ENCODE measurements at places on chromosomes 5 and 9.

DNA sequence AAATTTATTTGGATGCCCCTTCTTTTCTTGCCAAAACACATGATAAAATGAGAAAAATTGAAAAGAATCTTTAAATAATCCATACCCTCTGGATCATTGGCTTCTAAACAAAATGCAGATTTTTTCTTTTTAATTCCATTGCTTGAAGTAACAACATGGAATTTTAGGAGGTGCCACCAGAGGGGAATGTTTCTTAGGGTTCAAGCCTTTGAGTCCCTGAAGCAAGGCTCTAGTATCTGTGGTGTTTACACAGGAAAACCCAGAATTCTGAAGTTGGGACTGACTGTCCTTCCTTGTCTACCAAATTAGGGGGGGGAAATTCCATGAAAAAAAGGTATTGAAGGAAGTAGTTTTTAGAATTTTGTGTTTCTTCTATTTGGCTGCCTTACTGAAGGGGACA lies 69.4 kb downstream of the LMNB1 start:
- no peak for DNase-seq

GRCh38 chr9:107768224-107768623 lies 278.7 kb upstream of the KLF4 start:
- DNase-seq = no peak

- DNase-seq = no peak
Measured at GRCh38 chr5:37774912-37775483, 64.8 kb downstream of the GDNF start.

GRCh38 chr9:16619914-16620520 lies 250.5 kb downstream of the BNC2 start:
- no peak for DNase-seq

GRCh38 chr9:126474206-126474765 lies 139.4 kb upstream of the LMX1B start:
- peak; percentile 53 for DNase-seq

GRCh38 chr9:99349870-99350269 lies 127.8 kb downstream of the SEC61B start:
- no peak for DNase-seq

GRCh38 chr5:170508036-170508435 lies 4.2 kb downstream of the KCNIP1 start:
- no peak for DNase-seq

GRCh38 chr9:101848485-101848919 lies 110.1 kb upstream of the GRIN3A start:
- no peak for DNase-seq

- no peak for DNase-seq
Measured at GRCh38 chr9:34089311-34089710, 37.2 kb downstream of the DCAF12 start.

GRCh38 chr9:98989036-98990000 lies 45.6 kb downstream of the COL15A1 start:
- DNase-seq = peak; percentile 92

DNA sequence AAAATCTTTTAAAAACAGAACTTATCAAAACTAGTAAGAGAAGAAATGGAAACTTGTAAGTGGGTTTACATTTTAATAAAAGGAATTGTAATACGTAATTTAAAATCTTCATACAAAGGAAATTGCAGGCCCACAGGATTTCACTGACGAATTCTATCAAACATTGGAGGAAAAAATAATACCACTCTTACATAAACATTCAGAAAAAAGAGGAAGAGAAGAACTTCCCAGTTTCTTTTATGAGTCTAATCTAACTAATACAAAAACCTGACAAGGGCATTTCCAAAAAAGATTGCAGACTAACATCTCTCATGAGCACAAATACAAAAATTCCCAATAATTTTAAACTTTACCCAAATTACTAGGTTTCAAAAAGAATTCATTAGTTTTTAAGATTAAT lies 149.0 kb downstream of the RANBP17 start:
- DNase-seq = no peak

DNA sequence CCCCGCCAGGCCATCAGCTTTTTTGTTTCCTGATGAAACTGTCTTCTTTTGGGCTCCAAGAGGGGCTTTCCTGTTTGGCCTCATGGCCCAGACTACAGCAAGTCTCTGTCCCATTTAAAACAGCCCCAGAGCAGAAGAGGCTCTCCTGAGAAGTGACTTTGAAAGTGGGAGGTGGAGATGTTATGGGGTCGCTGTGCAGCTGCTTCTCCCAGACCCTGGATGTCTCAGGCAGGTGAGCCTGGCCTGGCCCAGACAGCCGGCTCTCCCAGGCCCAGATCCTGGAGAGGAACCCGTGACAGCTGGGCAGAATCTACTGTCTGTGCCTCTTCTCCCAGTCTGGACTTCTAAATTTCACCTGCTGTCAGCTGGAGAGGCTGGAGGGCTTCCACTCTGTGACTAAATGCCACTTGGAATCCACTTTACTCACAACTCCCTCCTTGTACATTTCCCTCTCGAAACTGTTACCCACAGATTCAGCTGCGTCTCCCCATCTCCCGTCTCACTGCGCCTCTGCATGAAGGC lies 20.6 kb downstream of the FAM78A start:
- peak; percentile 8 for DNase-seq

DNA sequence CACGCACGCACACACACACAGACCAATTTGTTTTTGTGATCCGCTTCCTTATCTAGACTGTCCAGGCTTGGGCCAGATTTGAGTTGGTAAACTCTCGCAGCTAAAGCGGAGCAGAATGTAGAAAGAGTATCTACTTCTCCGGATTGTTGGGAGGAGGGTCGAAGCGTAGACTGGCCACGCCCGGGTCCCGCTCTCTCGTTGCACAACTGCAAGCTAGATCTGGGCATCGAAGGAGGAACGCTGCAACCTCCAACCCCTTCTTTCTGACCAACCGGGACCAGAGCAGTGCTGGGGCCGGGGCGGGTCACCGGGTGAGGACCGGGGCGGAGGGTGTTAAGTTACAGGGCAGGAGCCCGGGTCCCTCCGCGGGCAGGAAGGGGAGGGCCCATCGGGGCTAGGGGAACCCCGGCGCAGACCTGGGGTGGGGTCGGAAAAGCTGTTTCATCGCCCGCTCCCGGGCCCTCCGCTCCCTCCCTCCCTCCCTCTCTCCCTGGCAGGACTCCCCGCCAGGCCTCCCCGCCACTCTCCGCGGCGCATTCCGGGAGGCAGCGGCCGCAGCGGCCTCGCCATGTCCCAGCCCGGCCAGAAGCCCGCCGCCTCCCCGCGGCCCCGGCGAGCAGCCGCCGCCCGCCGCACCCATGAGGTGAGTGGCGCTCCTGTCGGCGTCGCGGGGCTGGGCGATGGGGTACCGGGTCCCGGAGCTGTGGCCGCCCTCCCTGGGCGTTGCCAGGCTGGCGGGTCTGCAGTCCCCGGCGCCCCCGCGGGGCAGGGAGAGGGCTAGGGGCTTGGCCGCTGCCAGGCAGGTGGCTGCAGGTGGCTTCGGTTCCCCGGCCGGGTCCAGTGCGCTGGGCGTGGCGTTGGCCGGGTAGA lies at the start of gene CAST:
Gene CAST (plus strand): TSS at position 522 of the 870 bp plus-strand sequence. CDS start 47 bp downstream, at position 569.
- peak; percentile 92 for DNase-seq

DNA sequence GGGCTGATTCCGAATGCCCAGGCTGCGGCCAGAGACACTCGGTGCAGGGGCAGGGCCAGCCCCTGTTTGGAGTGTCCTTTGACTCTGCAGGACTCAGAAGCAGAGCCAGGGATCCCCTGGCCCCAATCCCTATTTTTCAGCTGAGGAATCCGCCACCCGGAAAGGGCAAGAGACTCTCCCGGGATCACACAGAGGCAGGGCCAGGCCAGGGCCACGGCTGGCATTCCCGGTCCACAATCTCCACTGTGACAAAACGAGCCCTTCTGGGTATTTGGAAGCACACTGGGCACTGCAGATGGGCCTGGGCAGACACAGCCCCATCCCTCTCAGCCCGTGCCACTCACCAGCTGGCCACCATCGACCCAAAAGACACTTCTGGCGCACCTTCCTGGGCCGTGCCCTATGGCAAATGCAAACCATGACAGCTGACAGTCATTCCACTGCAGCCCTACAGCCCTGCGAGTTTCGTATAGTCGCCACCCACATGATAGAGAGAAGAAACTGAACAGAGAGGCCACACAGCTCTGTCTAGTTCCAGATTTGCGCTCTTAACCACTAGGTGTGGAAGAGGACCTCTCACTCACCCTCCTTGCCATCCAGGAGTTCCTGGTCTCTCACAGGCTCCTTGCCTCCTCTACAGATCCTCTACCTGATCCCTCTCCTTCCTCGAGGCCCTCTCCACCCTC lies 13.3 kb downstream of the NR5A1 start:
- no peak for DNase-seq

- no peak for DNase-seq
Measured at GRCh38 chr9:20781092-20781491, 97.0 kb downstream of the FOCAD start.

GRCh38 chr5:170546282-170546681 lies 42.5 kb downstream of the KCNIP1 start:
- no peak for DNase-seq

DNA sequence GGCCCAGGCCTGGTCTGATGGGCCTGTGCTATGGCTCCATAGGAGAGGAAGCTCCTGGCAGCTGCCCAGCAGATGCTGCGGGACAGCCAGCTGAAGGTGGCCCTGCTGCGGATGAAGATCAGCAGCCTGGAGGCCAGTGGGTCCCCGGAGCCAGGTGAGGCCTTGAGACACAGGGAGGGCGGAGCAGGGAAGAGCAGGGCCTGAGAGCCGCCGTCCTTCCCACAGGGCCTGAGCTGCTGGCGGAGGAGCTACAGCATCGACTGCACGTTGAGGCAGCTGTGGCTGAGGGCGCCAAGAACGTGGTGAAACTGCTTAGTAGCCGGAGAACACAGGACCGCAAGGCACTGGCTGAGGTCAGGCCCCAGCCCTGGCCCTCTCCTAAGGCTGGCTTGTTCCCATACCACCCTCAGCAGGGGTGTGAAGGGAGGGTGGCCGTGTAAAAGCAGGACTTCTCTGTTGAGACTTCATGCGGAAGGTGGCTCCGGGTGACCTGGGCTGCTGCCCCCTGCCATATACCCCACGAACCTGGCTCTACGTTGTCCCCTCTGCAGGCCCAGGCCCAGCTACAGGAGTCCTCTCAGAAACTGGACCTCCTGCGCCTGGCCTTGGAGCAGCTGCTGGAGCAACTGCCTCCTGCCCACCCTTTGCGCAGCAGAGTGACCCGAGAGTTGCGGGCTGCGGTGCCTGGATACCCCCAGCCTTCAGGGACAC lies 4.5 kb downstream of the PKN3 start:
- DNase-seq = no peak

- no peak for DNase-seq
Measured at GRCh38 chr9:125683486-125683885, 23.5 kb downstream of the MAPKAP1 start.

DNA sequence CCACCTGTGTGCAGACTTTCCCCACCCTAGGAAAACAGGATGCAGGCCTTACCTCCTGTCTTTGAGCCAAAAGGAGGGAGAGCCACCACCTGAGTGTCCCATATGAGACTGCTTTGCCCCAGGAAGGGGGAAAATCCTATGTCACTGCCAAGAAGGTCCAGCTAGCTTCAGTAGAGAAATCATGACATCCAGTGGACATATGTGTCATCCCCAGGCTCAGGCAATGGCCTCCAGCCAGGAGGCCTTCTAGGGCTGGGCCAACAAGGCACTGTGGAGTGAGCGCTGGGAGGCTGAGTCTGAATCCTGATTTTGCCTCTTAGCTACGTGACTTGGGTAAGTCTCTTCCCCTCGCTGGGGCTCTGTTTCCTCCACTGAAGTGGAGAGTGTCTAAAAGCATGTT lies 60.2 kb downstream of the SMIM23 start:
- peak; percentile 46 for DNase-seq

DNA sequence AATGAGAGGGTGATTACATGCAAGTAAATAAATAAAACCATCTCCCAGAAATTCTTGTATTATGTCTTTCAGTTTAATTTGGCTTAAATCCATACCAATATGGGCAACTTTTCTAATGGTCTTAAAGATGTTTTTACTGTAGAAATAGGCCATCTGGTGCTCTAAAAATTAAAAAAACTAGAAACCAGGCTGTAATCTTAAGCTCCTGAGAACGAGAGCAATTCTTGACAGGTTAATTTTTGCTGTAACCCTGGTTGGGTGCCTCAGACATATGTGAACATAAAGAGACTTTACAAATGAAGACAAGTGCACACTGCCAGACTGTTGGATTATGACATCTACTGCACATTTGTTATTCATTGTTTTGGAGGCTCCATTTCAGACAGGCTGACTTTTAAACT lies 246.8 kb upstream of the DAB2 start:
- DNase-seq = no peak

GRCh38 chr9:38332625-38333024 lies 59.9 kb upstream of the ALDH1B1 start:
- no peak for DNase-seq

- no peak for DNase-seq
Measured at GRCh38 chr9:108212184-108212583, 643.6 kb downstream of the ACTL7B start.

- DNase-seq = no peak
Measured at GRCh38 chr5:65910711-65911110, 15.7 kb upstream of the ERBIN start.

GRCh38 chr9:130423272-130423671 lies 21.5 kb upstream of the ASS1 start:
- DNase-seq = peak; percentile 15

GRCh38 chr9:70229579-70229978 lies 29.2 kb upstream of the SMC5 start:
- no peak for DNase-seq

DNA sequence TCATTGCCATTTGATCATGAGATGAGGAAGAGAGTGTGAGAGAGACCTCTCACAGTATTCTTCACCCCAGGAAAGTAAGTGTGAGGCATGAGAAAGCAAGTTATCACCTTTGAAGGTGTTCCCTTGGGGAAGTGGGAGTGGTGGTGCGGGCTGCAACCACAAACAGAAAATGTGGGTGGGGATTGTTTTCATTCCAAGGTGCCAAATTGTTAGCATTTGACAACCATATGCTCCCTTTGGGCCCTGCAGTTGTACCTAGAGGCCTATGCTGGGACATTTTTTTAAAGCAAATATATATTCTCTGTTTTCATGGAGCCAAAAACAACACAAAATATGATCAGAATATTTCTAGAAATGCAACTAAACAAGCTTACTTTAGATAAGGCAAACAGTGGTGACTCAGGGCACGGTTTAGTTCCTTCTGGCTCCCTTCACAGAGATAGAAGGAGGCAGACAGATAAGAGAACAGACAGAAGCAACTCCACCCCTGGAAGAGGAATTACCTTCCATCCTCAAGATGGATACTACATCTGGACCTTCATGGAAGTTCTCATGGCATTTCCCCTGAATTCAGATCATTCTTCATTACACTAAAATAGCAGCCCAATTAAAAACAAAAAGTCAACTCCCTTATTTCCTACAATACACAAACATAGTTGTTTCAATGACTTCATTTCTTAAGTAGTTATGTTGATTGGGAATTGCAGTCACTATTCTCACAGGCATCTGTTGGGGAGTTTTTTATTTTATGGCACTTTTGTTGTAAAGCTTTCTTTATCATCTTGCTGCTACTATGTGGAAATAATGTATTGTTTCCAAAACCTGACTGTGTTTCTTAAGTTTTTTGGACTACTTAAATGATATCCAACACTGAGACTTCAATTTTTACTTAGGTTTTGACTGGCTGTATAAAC lies 416.6 kb downstream of the PLK2 start:
- DNase-seq = no peak

DNA sequence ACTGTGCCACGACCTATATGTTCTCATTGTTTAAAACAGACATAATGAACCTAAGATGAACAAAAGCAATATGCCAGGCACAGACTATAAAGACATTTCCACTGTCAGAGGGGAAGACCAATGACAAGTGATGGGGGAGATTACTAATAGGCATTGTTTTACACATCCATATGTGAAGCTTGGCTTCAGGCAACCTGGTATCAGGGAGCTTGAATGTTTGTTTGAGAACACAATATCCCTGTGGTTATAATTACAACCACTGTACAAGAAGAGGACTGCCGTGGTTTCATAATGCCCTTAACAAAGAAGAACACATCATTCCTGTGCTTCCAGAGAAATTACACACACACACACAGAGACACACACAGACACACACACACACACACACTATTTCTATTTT lies 385.7 kb downstream of the BNC2 start:
- DNase-seq = no peak
